D721Med (cell line): ENCODE measurements at places on chromosomes 6 and 20.

GRCh38 chr6:17472653-17473183, 79.3 kb downstream of the CAP2 start:
- no peak for DNase-seq

GRCh38 chr6:32113386-32114352, 4.5 kb upstream of the TNXB start:
- no peak for DNase-seq

GRCh38 chr20:50991076-50991475, 31.8 kb downstream of the KCNG1 start:
- DNase-seq: no peak

- no peak for DNase-seq
These were observed 133.4 kb downstream of the MYB start for GRCh38 chr6:135314543-135314942.

DNA sequence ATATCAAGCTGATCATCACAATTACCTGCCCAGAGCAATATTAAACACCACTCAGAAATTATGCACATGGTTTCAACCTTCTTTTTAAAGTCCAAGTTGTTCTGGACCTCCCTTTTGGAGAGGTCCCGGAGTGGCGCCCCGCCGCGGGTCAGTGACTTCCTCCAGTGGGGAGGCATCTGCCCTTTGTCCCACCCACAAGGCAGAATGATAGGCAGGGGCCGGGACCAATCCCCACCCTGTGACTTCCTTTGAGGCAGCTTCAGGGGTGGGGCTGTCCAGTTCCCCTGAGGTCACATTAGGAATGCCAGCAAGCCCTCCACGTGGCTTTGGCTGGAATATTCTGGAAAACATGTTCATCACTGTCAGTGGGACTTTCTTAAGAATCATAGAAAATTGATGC, 207.0 kb downstream of the ANKRD60 start:
- DNase-seq: no peak

DNA sequence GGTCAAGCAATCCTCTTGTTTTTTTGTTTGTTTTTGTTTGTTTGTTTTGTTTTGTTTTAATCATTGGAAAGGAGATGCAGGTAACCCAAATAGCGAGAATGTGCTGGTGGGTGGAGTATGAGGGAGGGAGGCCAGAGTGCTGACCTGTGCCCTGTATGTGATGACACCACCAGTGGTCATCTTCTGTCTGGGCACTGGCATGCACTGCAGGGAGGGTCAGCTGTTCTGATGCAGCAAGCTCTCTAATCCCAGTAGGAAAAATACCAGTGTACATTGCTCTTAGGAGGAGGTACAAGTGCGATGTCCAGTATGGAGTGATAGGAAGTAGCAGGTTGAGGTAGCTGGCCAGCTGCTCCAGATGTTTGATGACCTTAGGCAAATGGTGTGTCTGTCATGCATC, 2.9 kb upstream of the CST1 start:
- DNase-seq: no peak

GRCh38 chr6:112396221-112396620, 49.1 kb downstream of the RFPL4B start:
- no peak for DNase-seq

DNA sequence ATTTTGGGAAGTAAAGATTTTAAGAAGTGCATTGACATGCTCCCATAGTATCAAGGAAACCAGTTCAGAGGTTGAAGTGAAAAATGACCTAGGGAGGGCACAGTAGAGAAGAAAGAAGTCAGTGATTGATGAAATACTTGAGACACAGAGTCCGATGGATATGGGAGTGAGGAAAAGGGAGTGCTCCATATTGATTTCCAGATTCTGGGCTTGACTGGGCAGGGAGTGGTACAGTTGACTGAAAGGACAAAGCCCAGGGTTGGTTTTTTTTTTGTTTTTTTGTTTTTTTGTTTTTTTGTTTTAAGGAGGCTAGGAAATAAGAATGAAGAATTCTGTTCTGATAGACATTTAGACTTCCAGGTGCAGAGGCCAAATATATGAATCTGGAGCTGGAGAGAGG, 86.7 kb upstream of the RIN2 start:
- no peak for DNase-seq
